ENCODE measurements at places on chromosomes 13 and 19.

- no peak for DNase-seq
Observed at GRCh38 chr13:39538816-39539790, 63.9 kb downstream of the LHFPL6 start.

DNA sequence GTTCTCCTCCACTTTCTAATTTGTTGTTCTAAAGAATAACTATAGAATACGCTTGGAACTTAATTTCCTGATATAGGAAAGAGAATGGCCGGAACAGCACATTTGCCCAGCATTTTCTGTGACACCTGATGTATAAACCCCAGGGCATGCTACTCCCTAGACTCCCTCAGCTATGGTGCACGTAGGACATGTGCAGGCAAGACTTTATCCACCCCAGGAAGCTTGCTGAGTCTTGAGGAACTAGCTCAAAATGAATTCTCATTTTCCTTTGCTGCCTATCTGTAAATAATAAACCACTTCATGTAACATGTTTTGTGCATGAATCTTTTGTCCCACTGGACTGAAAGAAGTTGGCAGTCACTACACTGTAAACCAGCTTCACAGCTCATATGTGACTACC is 535.8 kb upstream of the SLITRK1 start:
- no peak for DNase-seq

GRCh38 chr13:30033681-30034457 is 183.5 kb upstream of the UBL3 start:
- no peak for DNase-seq

DNA sequence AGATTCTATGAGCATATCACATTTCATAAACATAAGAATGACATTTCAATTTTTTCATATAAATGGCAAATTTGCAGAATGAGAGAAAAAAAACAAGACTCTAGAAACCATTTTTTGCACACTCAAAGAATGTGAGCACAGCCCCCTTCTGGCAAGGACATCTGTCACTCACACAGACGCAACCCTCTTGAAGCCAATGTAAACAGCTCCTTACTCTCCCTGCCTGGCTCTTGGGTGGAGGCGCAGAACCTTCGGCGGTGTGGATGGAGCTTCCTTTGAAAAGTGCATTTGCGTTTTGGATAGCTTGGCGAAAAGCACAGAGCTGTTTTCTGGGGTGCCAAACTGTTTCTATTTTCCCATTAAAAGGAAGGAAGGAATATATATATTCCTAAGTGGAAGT is 367.6 kb upstream of the TSHZ3 start:
- DNase-seq: no peak

- DNase-seq: no peak
Observed at GRCh38 chr13:50229960-50230661, 214.9 kb downstream of the KCNRG start.
